ENCODE measurements at places on chromosomes 5 and 9. TPM values are rescaled to one million over a fixed set of nuclear protein-coding genes. Genes with fewer than 3 reads are reported as not detected.

GOLGA1 gene
- total RNA-seq: 9.2 TPM

ELOVL7 gene
- 0.95 TPM for total RNA-seq

FBP2 gene
- total RNA-seq: not detected

SLC1A1 gene
- 19.1 TPM for total RNA-seq

NTRK2 gene
- 0.59 TPM for total RNA-seq

FOXD4L6 gene
- not detected for total RNA-seq

DNA sequence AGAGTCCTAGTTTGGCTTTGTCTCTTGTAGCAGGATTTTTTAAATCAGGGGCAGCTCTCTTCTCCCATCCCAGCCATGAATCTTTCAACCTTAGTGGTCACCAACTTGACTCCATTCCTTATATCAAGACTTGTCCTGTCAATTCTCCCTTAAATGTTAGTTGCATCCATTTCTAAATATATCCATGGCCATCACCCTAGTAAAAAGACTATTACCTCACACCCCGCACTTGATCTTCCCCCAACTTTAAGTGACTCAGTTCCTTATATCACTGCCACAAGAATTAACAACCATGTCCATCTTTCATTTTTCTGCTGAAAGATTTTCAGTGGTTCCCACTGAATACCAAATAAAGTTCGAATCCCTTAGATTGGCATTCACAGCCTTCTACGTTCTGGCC, 67.0 kb downstream of the STX17 start:
- DNase-seq: no peak

GRCh38 chr5:119902593-119902992, 273.2 kb downstream of the FAM170A start:
- no peak for DNase-seq

- no peak for DNase-seq
Measured at GRCh38 chr5:75351139-75351926, 14.3 kb downstream of the HMGCR start.

DNA sequence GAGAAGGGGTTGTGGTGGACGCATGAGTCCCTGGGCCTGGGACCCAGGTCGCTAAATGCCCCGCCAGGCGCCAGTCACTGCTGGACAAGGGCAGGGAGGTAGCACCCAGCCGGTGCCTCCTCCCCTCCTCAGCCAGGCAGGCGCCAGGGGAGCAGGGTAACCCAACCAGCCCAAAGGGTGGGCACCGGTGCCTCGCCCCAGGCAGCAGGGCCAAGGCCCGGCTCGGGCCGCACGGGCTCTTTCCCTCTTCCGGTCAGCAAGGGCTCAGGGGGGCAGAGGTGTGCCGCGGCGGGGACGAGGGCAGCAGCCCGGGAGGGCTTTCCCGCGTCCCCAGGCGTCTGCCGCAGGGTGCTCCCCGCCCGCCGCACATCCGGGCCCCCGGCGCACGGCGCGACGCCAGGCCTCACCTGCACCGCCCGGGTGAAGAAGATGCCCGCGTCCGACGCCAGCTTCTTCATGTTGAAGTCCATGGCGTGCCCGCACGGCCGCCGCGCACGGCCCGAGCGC, 393 bp downstream of the SH3GLB2 start:
- no peak for DNase-seq

GRCh38 chr9:96875461-96876142, 21.3 kb upstream of the ZNF782 start:
- peak; percentile 51 for DNase-seq

GRCh38 chr5:58241389-58241788, 218.5 kb downstream of the PLK2 start:
- DNase-seq: no peak

GRCh38 chr5:1314564-1314982, 19.7 kb upstream of the TERT start:
- DNase-seq: no peak

DNA sequence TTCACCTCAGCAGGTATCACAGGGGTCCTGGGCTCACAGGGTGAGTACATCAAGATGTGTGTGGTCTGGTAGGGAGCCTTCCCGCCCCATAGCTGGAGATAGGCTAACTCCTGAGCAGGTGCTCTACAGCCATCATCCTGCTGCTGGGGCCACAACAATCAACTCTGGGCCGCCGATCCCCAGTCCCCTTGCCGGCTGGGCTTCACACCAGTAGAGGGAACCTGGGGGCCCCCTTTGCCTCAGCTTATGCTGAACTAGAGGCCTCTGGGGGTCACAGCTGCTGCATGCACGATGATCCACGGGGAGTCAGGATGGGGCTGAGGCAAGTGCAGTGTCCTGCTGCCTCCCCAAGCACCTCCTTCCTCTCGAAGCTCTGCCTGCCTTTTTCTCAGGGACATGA, 46.5 kb downstream of the IRF1 start:
- DNase-seq: no peak

GRCh38 chr9:5714501-5715401, 85.8 kb downstream of the RIC1 start:
- DNase-seq: no peak

- no peak for DNase-seq
Measured at GRCh38 chr5:72160959-72161358, 53.7 kb downstream of the MAP1B start.

DNA sequence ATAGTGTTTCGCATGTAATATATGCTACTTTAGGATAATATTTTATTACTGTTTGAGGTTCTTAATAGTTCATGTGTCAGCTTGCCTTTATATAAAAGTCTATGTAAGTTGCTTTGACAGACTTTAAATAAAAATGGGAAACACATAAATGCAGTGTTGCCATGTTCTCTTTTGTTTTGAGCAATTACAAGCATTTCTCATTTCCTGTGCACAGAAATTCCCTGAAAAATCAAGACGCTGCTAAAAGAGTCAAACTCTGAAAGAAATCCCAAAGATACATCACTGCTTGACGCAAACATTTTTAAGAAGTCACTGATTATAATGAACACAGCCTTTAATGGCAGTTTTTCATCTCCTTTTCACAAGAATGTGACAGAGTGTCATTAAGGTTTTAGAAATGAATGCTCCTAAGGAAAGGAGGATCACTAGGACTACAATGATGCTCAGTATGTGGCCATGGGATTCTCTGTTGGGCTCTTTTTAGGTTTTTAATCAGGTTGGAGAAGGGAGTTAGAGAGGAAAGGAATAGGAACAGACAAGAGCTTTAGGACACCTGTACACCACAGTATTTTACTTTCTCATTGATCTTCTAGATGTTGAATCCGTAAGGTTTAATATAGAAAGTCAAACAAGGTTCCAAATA, 29.4 kb downstream of the ZCCHC7 start:
- DNase-seq: no peak

DNA sequence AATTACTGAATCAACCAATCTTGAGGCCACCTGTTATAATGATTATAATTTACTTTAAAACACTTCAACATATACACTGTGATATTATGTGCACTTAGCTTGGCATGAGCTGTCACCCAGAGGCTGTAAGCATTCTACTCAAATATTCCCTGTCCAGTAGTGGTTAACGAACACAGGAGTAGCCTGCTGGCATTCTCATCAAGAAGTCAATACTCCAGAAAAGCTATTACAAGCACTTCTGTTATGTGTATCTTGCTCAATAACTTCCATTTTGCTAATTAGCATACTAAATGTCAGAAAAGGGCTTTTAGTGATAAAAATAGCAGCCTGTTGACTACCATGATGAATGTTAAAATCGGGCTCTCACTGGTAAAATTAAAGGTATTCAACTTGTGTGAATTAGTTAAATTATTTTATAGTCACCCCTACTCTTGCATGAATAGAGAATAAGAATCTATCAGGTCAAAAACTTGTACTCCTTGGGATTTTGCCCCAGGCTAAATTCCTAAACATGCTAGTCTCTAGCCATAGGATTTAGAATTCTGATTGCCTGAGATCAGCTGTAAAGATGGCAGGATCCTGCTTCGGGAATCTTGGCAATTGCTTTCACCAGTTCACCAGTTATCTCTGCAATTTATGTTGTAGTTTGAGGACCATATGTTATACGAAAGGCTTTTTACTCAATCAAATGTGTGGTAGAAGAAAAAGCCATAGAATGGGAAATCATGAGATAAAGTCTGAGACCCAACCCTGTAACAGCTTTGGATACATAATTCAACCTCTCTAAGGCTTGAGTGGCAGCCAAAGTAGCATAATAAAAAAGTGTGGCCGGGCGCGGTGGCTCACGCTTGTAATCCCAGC, 43.4 kb upstream of the PAM start:
- DNase-seq: no peak

DNA sequence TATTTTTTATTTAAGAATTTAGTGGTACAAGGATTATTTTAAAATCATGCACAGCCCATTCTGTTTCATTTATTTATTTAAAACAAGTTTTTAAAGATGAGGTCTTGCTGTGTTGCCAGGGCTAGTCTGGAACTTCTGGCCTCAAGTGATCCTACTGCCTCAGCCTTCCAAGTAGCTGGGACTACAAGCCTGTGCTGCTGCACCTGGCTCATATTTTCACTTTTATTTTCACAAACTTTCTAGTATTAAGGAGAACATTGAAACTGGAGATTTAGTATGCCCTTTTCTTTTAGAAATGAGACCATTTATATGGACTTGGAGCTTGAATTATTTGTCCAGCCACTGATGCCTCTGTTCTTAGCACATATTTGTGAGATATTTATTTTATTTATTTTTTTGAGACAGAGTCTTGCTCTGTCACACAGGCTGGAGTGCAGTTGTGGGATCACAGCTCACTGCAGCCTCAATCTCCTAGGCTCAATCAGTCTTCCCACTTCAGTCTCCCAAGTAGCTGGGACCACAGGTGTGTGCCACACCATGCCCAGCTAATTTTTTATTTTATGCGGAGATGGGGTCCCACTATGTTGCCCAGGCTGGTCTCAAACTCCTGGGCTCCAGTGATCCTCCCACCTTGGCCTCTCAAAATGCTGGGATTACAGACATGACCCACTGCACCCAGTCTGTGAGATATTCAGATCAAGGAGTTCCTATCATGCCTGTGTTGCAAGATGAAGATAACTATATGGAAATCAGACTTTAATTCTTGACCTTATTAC, 7.4 kb downstream of the DMXL1 start:
- no peak for DNase-seq

- no peak for DNase-seq
Measured at GRCh38 chr9:13386935-13387733, 107.6 kb upstream of the MPDZ start.

DNA sequence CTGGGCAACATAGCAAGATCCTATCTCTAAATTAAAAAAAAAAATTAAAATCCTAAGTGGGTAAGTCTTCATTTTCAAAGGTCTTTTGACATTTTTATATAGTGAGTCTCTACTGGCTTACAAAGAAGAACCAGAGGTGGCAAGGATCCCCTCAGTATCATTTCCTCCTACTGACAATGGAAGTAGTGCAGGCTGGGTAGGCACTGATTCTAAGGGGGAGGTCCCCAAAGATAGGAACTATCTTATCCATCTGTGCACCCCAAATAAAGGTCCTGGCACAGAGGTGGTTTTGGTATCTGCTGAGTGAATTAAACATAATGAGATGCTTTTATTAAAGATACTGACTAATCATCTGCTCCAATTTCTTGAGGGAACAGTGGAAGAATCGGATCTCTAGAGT, 4.2 kb downstream of the FAM193B start:
- no peak for DNase-seq

DNA sequence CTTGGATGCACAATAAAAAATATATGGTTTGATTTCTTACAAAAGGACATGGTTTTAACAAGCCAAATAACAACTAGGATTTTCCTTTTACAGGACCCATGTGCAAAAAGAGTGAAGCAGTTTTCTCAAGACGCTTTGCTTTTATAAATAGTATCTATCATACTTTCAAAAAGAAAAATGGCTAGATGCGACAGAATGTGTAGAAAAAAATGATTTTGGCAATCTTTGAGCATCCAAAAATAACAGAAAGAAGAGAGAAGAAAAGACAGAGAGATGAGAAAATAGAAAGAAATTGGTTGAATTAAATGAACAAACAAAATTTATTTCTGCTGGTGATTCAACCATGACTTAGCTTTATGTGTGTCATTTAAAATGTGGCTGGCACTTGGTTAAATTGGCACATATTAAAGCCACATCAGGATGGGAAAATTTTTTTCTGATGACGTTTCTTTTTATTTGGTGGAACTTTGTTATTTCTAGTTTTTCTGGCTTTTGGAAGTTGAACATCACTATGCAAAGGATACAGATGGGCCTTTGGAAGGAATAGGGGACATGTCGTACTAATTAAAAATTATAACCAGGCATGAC, 35.6 kb upstream of the NREP start:
- no peak for DNase-seq

GRCh38 chr5:168263121-168263520, 28.3 kb upstream of the WWC1 start:
- no peak for DNase-seq

DNA sequence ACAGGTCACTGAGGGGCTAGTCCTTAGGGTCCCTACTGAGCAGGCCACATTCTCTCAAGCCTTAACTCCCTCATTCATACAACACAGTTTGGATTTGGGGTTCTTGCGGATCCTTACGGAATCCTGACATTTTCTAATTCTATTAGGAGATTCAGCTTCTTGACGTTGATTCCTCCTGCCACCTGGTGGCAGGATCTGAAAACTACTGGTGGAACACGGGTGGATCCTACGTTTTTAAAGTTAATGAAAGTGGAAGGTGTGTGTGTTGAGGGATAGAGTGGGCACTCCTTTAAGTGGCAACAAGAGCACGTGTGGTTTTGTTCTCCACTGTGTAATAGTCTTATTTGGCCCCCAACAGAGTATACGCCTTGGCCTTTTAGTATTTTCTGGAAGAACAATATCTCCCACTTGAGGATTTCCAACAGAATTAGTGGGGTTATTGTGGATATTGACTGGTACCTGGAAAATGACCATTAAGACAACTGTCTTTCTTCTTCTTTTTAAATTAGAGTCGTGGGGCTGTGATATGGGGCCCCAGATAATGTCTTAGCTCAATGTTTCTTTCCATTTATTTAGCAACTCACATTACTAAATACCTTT, 25.2 kb downstream of the SLC28A3 start:
- no peak for DNase-seq

GRCh38 chr5:39779831-39780230, 355.1 kb upstream of the DAB2 start:
- DNase-seq: no peak

GRCh38 chr5:138033907-138034306, 1.0 kb upstream of the FAM13B start:
- DNase-seq: no peak

Measured in GM12878 (cell line).